ENCODE measurements at places on chromosomes 4 and X.

- no peak for DNase-seq
Observed at GRCh38 chr4:48141048-48141447, 7.0 kb upstream of the TXK start.

GRCh38 chr4:55159851-55160250, 34.5 kb upstream of the KDR start:
- no peak for DNase-seq

DNA sequence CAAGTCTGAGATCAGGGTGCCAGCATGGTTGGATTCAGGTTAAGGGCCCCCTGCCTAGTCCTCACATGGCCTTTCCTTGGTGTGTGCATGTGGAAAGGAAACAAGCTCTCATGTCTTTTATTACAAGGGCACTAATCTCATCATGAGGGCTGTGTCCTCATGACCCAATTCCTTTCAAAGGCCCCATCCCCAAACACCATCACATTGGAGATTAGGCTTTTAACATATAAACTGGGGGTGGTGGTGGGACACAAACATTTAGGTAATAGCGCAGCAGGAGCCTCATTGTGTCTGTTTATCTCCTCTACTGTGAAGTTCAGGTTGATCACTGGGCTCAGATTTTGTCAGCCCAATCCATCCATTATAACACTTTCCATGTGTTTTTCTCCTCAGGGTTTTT, 41.0 kb downstream of the BEX3 start:
- DNase-seq: no peak

DNA sequence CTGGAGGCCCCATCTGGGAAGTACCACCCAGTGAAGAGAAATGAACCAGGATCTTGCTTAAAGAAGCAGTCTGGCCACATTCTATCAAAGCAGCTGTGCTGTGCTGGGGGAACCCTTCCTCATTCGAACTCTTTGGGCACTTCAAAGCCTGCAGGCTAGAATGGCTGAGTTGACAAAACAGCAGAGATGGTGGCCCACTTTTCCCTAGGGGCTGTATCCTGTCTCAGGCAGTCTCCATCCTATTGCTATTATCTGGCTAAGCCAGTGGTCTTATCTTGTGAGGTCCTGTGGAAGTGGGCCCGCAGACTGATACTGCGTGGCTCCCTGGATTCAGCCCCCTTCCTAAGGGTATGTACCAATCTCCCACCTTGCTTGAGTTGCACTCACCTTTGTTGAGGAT, 114.3 kb downstream of the VSIG4 start:
- DNase-seq: no peak

GRCh38 chr4:180189666-180190065, 2053.5 kb upstream of the TENM3 start:
- DNase-seq: no peak

GRCh38 chr4:20124317-20125026, 127.2 kb upstream of the SLIT2 start:
- DNase-seq: no peak

DNA sequence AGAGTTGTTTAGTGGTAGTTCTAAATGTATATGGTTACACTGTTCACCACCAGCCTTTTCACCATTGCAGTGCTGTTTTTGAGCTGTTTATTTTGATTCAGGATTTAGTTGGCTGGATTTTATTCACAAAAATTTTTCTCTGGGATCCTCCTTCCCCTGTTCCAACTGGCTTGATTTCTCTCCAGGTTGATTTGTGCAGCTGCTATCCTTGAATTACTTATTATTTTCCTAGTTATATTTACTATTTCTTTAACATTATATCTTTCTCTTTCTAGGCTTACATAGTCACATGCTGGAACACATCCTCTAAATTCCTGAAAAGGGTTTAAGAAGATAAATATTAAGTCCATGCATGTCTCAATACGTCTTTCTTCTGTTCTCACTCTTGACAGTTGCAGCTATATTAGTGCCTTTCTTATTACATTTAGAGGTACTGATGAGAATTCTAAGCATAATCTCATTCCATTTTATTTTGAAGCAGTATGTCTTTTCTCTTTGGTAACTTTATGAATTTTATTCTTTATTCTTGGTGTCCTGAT, 82.2 kb downstream of the SUPT20HL2 start:
- DNase-seq: no peak

- no peak for DNase-seq
Observed at GRCh38 chr4:102139132-102139573, 206.1 kb downstream of the SLC39A8 start.

DNA sequence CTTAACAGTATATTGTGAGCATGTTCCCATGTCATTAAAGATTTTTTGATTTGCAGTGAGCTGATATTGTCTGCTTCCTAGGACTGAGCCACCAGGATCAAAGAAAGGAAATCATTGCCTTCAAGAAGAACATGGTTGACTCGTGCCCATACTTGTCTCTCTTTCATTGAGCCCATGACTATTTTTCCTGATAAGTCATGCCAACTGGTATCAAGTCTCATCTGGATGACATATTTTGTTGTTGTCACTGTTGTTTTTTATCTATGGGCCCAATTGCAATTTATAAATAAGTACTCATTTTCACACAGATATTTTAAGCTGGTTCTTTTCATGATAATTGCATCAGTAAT, 10.2 kb upstream of the RHOH start:
- DNase-seq: no peak

- no peak for DNase-seq
Observed at GRCh38 chr4:26467724-26468123, 22.6 kb downstream of the CCKAR start.

Data from T-helper 9 cell (primary cell).